Lower lobe of right lung (tissue), 2 donors: ENCODE measurements at places on chromosomes 11 and 22. TPM values are rescaled to one million over a fixed set of nuclear protein-coding genes. Genes with fewer than 3 reads are reported as not detected.

DNA sequence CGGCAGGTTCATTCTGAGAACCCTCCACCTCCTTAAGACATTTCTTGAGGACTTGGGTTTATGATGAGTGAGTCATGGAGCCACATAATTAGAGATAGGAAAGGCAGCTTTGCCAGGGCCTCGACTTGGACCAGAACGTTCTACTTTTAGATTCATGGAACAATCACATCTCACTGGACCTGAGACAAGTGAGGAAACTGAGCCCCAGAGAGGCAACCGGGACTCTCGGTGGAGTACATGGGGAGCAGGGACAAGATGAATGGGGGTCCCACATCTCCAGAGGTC lies 59.5 kb downstream of the LINC01488 start:
- no peaks in the 10 kb centered on the region for H3K27me3 ChIP-seq
- peak overlapping the region; percentile 20 for H3K27ac ChIP-seq
- no peaks in the 10 kb centered on the region for H3K36me3 ChIP-seq
- peaks cover 35% of the 10 kb centered on the region for H3K4me1 ChIP-seq
- no peak overlapping the region for H3K4me3 ChIP-seq
- DNase-seq = no peak

- H3K4me3 ChIP-seq = no peak overlapping the region
- H3K4me1 ChIP-seq = no peaks in the 10 kb centered on the region
- no peak overlapping the region for H3K27ac ChIP-seq
- no peak for DNase-seq
- no peaks in the 10 kb centered on the region for H3K27me3 ChIP-seq
These were observed 31.5 kb upstream of the RAB38 start for GRCh38 chr11:88206751-88207150.

- H3K4me3 ChIP-seq = no peak overlapping the region
- peak; percentile 22 for DNase-seq
- H3K4me1 ChIP-seq = no peaks in the 10 kb centered on the region
- H3K27ac ChIP-seq = no peak overlapping the region
- H3K27me3 ChIP-seq = no peaks in the 10 kb centered on the region
These were observed 45.1 kb downstream of the ST14 start for GRCh38 chr11:130204703-130205095.

GRCh38 chr11:114326151-114326550 lies 30.0 kb downstream of the NNMT start:
- H3K4me1 ChIP-seq = peaks cover 4% of the 10 kb centered on the region
- H3K27ac ChIP-seq = no peak overlapping the region
- no peaks in the 10 kb centered on the region for H3K27me3 ChIP-seq
- no peak overlapping the region for H3K4me3 ChIP-seq
- no peak for DNase-seq
- H3K36me3 ChIP-seq = no peaks in the 10 kb centered on the region

The MPPED1 gene
- not detected for total RNA-seq

DNA sequence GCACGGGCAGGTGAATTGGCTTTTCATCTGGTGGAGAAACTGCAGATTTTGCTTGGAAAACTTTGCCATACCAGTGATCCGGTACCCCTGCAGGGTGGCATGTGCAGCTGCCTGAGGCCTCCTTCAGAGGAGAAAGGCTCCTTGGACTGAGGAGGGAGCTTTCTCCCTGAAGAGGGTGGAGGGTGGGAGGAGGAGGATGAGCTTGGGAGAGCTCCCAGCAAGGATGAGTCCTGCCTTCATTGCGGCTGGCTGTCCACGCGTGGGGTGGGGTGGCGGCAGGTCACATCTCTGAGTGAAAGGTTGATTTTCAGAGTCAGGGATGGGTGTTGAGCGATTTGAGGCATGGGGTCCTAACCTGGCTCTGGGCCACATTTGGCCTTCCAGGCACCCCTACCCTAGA lies 96.8 kb downstream of the GRAMD1B start:
- no peak for DNase-seq
- H3K27ac ChIP-seq = no peak overlapping the region
- H3K36me3 ChIP-seq = no peaks in the 10 kb centered on the region
- H3K4me3 ChIP-seq = no peak overlapping the region
- H3K27me3 ChIP-seq = peaks cover 10% of the 10 kb centered on the region
- H3K4me1 ChIP-seq = no peaks in the 10 kb centered on the region

DNA sequence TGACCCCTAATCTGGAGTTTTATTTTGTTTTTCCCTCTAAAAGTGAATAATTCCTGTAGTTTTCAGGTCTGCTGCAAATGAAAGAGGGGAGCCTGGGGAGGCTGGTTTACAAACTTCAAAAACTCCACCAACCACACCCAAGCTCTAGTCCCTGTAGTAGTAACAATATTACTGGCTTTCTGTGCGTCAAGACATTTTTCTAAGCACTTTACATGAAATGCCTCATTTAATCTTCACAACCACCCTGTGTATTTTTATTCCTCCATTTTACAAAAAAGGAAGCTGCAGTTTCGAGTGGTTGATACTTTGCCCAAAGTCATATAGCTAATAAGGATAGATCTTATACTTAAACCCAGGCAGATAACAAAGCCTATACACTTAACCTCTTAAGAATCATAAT lies 23.5 kb downstream of the CTNND1 start:
- peaks cover 9% of the 10 kb centered on the region for H3K36me3 ChIP-seq
- H3K4me1 ChIP-seq = peaks cover 99% of the 10 kb centered on the region
- H3K4me3 ChIP-seq = no peak overlapping the region
- H3K27me3 ChIP-seq = no peaks in the 10 kb centered on the region
- H3K27ac ChIP-seq = peak overlapping the region; percentile 13

- H3K4me1 ChIP-seq = peaks cover 8% of the 10 kb centered on the region
- no peaks in the 10 kb centered on the region for H3K27me3 ChIP-seq
- no peak overlapping the region for H3K4me3 ChIP-seq
- no peak overlapping the region for H3K27ac ChIP-seq
- DNase-seq = no peak
These were observed 883 bp upstream of the VPREB3 start for GRCh38 chr22:23754980-23755636.

DNA sequence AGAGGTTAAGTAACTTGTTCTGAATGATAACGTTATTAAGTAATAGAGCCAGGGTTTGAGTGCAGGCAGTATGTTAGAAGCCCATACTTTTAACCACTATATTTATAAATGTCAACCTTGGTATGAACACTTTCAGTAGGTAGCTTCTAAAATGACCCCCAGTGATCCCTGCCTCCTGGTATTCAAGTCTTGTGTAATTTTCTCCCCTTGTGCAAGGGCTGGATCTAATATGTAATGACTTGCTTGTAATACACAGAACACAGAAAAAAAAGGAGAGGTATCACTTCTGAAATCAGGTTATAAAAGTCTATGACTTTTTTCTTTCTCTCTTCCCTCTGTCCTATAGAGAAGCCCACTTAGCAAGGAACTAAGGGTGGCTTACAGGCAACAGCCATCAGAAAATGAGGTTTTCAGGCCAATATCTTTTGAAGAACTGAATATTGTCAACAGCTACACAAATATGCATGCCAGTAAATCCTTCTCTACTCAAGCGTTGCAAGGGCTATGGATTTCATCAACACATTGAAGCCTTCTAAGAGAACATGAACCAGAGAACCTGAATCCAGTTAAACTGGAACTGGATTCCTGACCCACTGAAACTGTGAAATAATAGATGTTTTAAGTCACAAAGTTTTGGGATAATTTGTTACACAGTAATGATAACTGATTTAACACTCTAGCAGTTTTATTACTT lies 712.3 kb downstream of the METTL15 start:
- no peaks in the 10 kb centered on the region for H3K27me3 ChIP-seq
- no peaks in the 10 kb centered on the region for H3K4me1 ChIP-seq
- no peak overlapping the region for H3K4me3 ChIP-seq
- H3K36me3 ChIP-seq = no peaks in the 10 kb centered on the region
- H3K27ac ChIP-seq = no peak overlapping the region

The MS4A15 gene
- 113 TPM for total RNA-seq

DNA sequence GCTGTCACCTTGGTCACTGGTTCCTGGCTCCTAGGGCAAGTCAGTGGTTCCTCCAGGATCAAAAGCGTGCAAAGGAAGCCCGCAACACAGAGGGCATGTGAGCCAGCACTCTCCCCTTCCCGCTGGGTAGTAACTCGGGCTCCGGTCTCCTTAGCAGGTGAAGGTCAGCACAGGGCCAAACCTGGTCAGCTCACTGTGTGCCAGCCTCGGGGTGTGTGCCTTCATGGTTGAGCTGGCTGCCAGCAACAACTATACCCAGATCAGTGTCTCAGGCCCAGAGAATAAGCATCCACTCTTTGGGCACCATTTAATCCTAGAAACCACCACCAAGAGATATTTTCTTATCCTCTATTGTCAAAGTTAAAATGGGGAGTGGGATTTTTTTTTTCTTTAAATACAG lies 16.1 kb upstream of the CCDC86 start:
- no peak for DNase-seq
- H3K4me3 ChIP-seq = no peak overlapping the region
- H3K27me3 ChIP-seq = peaks cover 19% of the 10 kb centered on the region
- H3K4me1 ChIP-seq = no peaks in the 10 kb centered on the region
- no peaks in the 10 kb centered on the region for H3K36me3 ChIP-seq
- no peak overlapping the region for H3K27ac ChIP-seq

GRCh38 chr22:23837496-23837859 lies 1.3 kb downstream of the DERL3 start:
- no peak overlapping the region for H3K27ac ChIP-seq
- DNase-seq = no peak
- no peaks in the 10 kb centered on the region for H3K27me3 ChIP-seq
- peaks cover 38% of the 10 kb centered on the region for H3K36me3 ChIP-seq
- H3K4me3 ChIP-seq = no peak overlapping the region

DNA sequence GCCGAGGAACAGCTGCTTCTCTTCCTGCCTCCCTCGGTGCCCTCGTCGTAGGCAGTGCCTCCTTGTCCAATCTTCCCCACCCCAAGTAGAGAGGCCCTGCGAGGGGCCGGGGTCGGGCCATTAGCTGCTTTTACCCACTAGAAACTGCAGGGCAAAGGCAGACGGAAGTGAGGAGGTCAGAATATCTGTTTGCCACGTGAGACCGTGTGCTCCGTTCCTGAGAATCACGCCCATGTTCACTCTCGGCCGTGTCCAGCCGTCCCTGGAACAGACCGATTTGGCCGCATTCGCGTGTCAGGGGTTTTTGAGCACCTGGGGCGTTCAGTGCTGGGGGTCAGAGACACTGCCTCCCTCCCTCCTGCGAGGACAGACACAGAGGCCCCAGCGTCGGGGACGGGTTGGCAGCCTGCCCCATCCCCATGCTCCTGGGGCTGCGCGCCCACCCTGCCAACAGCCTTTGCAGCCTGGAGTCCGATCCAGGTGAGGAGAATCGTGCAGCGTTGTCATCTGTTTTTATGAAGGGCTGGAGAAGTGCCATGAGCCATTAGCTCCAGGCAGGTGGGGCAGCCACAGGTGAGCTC lies 982.2 kb downstream of the BRD1 start:
- no peak overlapping the region for H3K4me3 ChIP-seq
- H3K27me3 ChIP-seq = peaks cover 15% of the 10 kb centered on the region
- DNase-seq = no peak
- H3K27ac ChIP-seq = no peak overlapping the region
- H3K4me1 ChIP-seq = no peaks in the 10 kb centered on the region
- H3K36me3 ChIP-seq = no peaks in the 10 kb centered on the region

The MS4A5 gene
- total RNA-seq = not detected

DNA sequence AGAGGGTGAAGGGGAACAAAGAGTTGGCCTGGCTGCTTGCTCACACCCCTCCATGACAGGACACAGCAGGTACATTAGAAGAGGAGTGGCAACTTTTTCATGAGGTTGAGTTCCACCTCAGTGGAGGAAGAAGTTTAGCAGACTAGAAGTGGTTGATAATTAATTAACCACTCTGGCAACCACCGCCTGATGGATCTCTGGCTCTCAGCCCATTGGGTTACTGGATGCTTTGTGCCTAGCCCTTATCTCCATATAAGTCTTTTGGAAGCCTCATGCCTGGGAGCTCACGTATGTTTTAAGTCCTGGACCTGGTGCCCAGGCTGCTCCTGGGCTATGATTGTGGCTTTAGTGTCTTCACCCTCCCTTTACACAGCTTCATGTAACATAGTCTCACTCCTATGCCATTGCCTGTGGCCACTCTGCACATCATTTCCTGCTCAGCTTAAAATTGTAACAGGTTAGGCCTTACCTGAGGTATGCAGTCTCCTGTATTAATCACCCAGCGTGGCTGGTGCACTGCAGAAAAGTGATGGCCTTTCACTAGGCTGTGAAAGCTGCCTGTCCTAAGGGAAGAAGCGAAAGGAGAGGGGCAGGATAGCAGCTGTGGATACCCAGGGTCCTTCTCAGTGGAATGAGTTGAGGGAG lies 72.7 kb upstream of the CRTAM start:
- H3K27ac ChIP-seq = no peak overlapping the region
- no peaks in the 10 kb centered on the region for H3K4me1 ChIP-seq
- DNase-seq = no peak
- H3K36me3 ChIP-seq = no peaks in the 10 kb centered on the region
- H3K27me3 ChIP-seq = no peaks in the 10 kb centered on the region

GRCh38 chr11:117997823-117998579 lies 11.8 kb downstream of the IL10RA start:
- H3K27ac ChIP-seq = no peak overlapping the region
- peak; percentile 14 for DNase-seq
- peaks cover 52% of the 10 kb centered on the region for H3K36me3 ChIP-seq
- H3K4me3 ChIP-seq = no peak overlapping the region
- peaks cover 42% of the 10 kb centered on the region for H3K4me1 ChIP-seq

DNA sequence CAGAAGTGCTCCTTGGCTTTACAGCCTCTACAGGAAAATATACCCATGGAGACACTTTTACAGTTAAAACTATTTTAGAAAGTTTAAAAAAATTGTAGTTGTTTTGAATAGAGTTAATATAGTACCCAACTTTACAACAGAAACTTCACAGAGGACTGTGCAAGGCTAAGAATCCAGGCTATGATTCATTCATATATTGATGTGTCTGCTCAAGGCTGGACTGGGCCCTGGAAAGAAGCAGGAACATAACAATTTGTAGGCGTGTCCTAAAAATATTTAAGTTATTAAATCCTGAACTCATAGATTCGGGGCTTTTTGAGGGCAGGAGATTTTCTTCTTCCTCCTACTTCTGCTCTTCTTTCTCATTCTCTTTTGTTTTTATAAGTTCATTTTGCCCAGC lies 291.5 kb upstream of the CCDC179 start:
- DNase-seq = no peak
- no peaks in the 10 kb centered on the region for H3K27me3 ChIP-seq
- H3K4me1 ChIP-seq = no peaks in the 10 kb centered on the region
- H3K4me3 ChIP-seq = no peak overlapping the region
- no peaks in the 10 kb centered on the region for H3K36me3 ChIP-seq

DNA sequence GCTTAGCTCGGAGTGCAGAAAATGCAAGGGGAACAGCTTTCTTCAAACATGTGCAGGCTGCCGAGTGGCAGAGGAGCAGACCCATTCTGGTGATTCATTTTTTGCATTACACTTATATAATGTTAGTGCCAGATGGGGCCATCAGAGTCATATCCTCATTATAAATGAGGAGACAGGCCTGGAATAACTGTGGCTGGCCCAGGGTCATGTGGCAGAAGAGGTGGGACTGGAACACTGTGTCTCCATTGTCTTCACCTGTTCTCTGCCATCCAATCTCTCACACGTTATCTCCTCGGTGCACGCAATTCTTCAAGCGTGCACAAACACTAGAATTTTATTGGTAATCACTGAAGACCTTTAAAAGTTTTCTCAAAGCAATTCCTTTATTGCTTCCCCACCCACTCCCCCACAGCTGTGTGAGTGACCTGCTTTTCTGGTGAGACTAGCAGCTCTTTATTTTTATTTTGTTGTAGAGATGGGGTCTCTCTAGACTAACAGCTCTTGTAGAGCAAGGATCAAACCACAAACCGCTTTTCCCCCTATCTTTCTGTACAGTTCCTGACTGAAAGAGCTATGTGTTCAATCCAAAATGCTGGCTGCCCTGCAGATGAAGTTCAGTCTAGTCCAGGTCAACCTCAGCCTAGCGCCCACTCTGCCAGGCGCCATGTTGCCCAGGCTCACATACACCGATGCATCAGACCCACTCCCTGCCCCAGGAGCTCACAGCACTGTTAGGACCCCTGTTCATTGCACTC lies 75.3 kb downstream of the ST3GAL4 start:
- H3K4me1 ChIP-seq = peaks cover 33% of the 10 kb centered on the region
- H3K27ac ChIP-seq = peak overlapping the region; percentile 74
- no peaks in the 10 kb centered on the region for H3K36me3 ChIP-seq
- no peaks in the 10 kb centered on the region for H3K27me3 ChIP-seq
- no peak overlapping the region for H3K4me3 ChIP-seq
- no peak for DNase-seq
